ENCODE measurements at places on chromosomes 5 and 9. TPM values are rescaled to one million over a fixed set of nuclear protein-coding genes. Genes with fewer than 3 reads are reported as not detected.

Gene TEX48
- total RNA-seq = not detected

Gene PROB1
- 46.3 TPM for total RNA-seq

Gene CDHR2
- total RNA-seq = 0.33 TPM

Gene GFM2
- total RNA-seq = 47.3 TPM

Gene PDLIM4
- 4.8 TPM for total RNA-seq

Gene CDC20B
- not detected for total RNA-seq

Gene PCDHB3
- 0.77 TPM for total RNA-seq

Gene ADCY2
- 0.30 TPM for total RNA-seq

Gene DNM1
- total RNA-seq = 4.9 TPM

Gene IFNA2
- not detected for total RNA-seq

Gene TRIM7
- total RNA-seq = 6.4 TPM

Gene F12
- total RNA-seq = not detected

Gene PCDHB2
- 1.1 TPM for total RNA-seq

Gene NOTCH1
- total RNA-seq = 17.6 TPM

Gene SUSD3
- total RNA-seq = 0.60 TPM

Gene PFN3
- total RNA-seq = not detected

Gene TICAM2
- 2.3 TPM for total RNA-seq

Gene SPINK4
- total RNA-seq = not detected

Gene C5
- total RNA-seq = 0.63 TPM

Gene FAM169A
- 6.3 TPM for total RNA-seq

Gene CARD9
- 1.2 TPM for total RNA-seq

Gene PCDHB15
- total RNA-seq = 2.8 TPM

Gene TMEM174
- not detected for total RNA-seq

Gene STPG3
- total RNA-seq = 0.58 TPM

Gene SVEP1
- 8.8 TPM for total RNA-seq

Gene SV2C
- 0.44 TPM for total RNA-seq

Gene PPP2R2B
- 0.11 TPM for total RNA-seq

Gene PCDH12
- 7.6 TPM for total RNA-seq

Gene HTR4
- 0.99 TPM for total RNA-seq

Gene FOXD4L3
- total RNA-seq = not detected

Gene RNF183
- total RNA-seq = not detected

Gene DAPK1
- total RNA-seq = 5.5 TPM

Gene PRUNE2
- 3.1 TPM for total RNA-seq

Gene SHISAL2B
- total RNA-seq = not detected

Gene TRPM6
- 0.30 TPM for total RNA-seq

Gene SHC3
- 0.96 TPM for total RNA-seq

Gene CBY3
- total RNA-seq = not detected

Gene PCDHGA4
- 7.3 TPM for total RNA-seq

Gene SPATA31D4
- not detected for total RNA-seq

Gene UBAC1
- 108 TPM for total RNA-seq

Gene CCIN
- not detected for total RNA-seq

Gene CAMK4
- 0.36 TPM for total RNA-seq

Gene BTNL3
- total RNA-seq = not detected

Gene NR5A1
- total RNA-seq = not detected

Gene ACTBL2
- total RNA-seq = not detected

Gene RLN2
- total RNA-seq = 0.44 TPM

Gene CERCAM
- 8.5 TPM for total RNA-seq

Gene QRFP
- total RNA-seq = not detected

Gene YTHDC2
- total RNA-seq = 13.6 TPM

Gene ANKRD31
- 0.11 TPM for total RNA-seq

Gene HMGXB3
- 14.7 TPM for total RNA-seq

Measured in left ventricle myocardium inferior (tissue), 1 donor.